ENCODE measurements at places on chromosomes 4 and X.

DNA sequence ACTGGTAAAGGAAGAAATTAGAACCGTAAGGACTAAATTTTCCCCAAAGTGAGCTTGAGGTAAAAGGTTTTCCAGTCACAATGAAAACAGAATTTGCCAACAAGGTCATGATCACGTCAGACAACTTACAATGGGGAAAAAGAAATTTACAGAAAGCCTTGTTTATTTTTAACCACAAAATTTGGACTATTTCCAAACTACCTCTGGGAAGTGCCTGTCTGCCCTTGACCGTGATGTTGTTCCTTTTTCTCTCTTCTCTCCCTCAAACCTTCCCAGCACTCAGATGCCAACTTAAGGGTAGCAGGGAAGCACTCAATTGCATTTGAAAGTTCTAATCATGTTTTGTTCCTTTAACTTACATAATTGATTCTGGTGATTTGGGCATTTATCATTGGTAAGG lies 32.5 kb downstream of the MEPE start:
- no peak for DNase-seq

DNA sequence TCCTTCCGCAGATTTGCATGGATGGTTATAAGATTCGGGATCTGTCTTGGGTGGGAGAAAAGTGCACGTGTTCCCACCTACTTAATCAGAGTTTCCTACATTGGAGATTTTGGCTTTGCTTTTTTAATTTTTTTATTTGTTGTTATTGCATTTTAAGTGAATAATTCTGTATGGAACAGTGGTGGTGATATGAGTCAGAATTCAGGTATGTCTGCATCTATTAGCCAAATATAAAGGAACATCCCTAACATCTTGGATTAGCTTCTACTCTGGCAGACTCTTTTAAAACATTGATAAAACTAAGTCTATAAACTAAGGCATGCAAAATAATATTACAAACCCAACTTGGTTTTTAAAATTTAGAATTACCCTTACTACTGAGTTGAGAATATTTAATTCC lies 659.8 kb upstream of the EPHA5 start:
- DNase-seq = no peak

DNA sequence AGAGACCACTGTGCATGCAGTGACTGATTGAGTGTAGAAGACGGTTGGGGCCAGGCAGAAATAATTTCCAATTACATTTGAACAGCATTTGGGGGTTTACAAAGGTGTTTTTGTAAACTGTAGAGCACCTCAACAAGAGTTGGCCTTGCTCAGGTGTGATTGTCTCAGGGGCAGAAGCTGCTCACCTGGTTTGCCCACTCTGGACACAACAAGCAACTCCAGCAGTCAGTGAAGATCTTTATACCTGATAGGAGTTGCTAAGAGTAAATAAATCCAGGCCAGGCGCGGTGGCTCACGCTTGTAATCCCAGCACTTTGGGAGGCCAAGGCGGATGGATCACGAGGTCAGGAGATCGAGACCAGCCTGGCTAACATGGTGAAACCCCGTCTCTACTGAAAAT lies 221.3 kb downstream of the RAB28 start:
- DNase-seq = no peak

GRCh38 chr4:107824350-107825071 lies at the start of gene SGMS2:
SGMS2 (plus strand) TSS chr4:107824932; CDS start chr4:107895554, 70,622 bp downstream.
- DNase-seq = peak; percentile 30

DNA sequence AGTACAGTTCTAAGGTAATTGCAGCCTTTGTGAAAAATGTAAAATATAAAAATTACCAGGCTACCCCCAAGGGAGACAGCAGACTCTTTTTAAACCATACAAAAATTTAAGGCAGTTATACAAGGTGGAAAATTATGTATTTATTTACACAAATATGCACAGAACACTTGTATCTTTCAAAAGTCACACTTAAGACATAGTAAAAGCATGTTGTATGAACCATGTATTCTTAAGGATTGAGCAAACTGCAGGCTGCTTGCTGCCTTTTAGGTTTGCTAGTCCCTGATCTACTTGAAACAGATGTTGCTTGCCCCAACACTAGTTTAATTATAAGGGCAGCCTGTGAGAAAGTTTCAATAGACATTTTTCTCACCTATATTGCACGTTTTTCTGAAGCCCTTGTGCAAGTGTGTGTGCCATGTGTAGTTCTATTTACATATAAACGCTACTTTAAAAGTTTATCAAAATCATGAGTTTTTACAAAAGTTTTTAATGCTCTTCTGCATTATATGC lies 72.8 kb downstream of the PRSS12 start:
- no peak for DNase-seq

GRCh38 chrX:151621422-151621821 lies 57.9 kb downstream of the PASD1 start:
- DNase-seq = no peak

GRCh38 chr4:40292313-40292759 lies 42.8 kb upstream of the CHRNA9 start:
- no peak for DNase-seq

GRCh38 chrX:19334945-19335626 lies 8.6 kb upstream of the PDHA1 start:
- DNase-seq = no peak

- no peak for DNase-seq
Measured at GRCh38 chr4:3786196-3786869, 20.1 kb downstream of the ADRA2C start.

DNA sequence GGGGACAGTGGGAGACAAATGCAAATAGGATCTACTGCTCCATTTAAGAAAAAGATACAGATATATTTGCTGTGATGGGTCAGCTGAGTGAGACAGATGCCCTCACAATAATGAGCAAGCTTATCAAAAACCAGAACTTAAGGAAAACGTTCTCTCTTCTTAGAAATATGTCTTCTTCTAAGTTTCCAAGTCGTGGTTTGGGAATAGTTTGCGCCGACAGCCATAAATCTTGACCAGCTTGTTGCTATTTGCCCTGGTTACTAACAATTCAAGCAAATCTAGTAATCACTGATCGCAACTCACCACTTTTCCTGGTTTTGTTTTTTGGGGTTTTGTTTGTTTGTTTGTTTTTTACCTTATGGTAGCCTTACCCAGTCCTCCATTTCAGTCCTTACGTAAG lies 67.6 kb upstream of the GUCY1A1 start:
- DNase-seq = no peak

- DNase-seq = no peak
Measured at GRCh38 chr4:53059871-53060270, 197.8 kb downstream of the RASL11B start.

GRCh38 chrX:153065389-153065788 lies 6.9 kb upstream of the PNMA6A start:
- no peak for DNase-seq

DNA sequence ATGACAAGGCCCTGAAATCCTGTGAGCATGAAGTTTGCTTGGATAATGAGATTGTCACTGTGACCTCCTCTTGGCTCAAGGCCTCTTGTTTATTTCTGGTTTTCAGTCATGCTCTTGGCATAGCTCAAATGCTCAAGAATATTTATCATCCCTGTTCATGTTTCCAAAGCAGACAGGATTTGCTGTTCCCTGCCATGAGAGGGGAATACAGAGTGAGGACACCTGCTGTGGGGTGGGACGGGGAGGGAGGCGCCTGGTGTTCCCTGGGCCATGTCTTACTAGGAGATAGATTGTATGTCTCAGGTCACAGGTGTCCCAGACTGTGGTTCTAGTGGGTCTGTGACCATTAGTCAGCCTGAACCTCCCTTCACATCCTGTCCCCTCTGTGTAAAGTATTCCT lies 34.9 kb upstream of the SH3RF1 start:
- no peak for DNase-seq

DNA sequence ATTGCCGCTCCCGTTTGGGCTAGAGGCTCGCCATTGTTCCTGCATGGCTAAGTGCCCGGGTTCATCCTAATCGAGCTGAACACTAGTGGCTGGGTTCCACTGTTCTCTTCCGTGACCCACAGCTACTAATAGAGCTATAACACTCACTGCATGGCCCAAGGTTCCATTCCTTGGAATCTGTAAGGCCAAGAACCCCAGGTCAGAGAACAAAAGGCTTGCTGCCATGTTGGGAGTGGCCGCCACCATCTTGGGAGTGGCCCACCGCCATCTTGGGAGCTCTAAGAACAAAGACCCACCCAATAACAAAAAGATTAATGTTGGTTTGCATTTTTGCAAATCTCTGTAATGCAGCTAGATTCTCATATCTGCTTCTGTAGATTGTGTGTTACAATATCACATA lies 299.0 kb downstream of the DCHS2 start:
- DNase-seq = no peak

GRCh38 chr4:176774852-176775251 lies 17.9 kb downstream of the VEGFC start:
- DNase-seq = no peak

DNA sequence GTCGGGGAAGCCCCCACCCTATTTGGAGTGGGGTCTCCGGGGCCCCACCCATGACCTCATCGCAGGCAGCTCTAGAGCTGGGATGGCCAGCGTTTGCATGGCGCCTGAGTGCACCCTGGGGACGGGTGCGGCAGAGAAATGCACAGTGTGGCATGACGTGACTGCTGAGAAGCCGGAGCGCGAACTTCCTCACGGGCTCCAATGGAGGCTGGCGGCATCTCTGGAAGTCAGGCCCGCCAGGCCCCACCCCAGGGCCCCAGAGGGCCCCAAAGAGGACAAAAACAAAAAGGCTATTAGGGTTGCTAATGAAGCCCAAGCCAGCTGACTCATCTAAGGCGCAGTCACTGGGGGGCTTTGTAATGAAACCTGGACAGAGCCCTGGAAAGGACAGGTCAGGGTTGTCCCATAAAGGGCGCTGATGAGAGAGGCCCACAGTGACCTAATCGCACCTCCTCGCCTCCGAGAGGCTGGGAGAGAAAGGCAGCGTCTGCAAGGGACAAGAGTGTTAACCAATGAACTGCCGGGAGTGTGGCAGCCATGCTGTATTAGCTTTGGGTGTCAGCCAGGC lies 86.0 kb upstream of the C1QTNF7 start:
- DNase-seq = no peak

- no peak for DNase-seq
Measured at GRCh38 chrX:46819136-46819535, 17.7 kb upstream of the RP2 start.

All from activated CD8-positive, alpha-beta memory T cell treated with anti-CD3 and anti-CD28 coated beads for 48 hours (primary cell).